ENCODE measurements at places on chromosomes 13 and 19.

DNA sequence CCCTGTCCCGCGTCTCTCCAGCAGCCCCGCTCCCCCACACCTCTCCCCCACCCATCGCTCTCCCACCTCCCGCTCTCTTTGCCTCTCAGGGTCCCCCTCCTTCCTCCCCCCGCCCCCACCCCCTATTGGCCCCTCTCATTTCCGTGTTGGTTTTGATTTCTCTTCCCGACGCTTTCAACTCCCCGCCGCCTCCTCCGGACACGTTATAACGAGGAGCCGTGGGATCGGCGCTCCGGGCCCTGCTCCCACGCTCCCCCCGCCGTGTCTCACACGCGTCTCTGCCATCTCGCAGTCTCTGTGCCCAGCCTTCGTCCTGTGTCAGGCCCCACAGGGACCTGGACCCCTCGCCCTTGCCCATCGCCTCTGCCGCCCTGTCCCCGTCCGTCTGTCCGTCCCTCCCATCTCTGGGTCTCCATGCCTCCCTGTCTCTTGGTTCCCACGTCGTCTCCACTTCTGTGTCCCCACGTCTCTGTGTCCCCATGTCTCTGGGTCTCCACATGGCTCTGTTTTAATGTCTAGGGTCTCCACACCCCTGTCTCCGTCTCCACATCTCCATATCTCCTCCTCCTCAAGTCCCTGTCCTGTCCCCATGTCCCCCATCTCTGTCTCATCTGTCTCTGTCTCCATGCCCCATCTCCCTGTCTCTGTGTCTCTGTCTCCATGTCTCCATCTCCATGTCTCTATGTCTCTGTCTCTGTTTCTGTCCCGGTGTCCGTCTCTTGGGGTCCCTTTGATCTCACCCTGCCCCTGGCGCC is 13.1 kb downstream of the ERFL start:
- no peak overlapping the region for H3K27ac ChIP-seq
- peaks cover 98% of the 10 kb centered on the region for H3K27me3 ChIP-seq
- peaks cover 7% of the 10 kb centered on the region for H3K4me1 ChIP-seq
- H3K36me3 ChIP-seq: peaks cover 6% of the 10 kb centered on the region
- peak overlapping the region; percentile 40 for H3K4me3 ChIP-seq

- H3K27me3 ChIP-seq: peaks cover 5% of the 10 kb centered on the region
- no peak overlapping the region for H3K4me3 ChIP-seq
- no peaks in the 10 kb centered on the region for H3K4me1 ChIP-seq
- DNase-seq: no peak
- H3K27ac ChIP-seq: no peak overlapping the region
Measured at GRCh38 chr19:45345506-45345860, 4.9 kb downstream of the KLC3 start.

GRCh38 chr19:7933828-7934725 is 8.1 kb upstream of the CTXN1 start:
- DNase-seq: no peak
- peaks cover 1% of the 10 kb centered on the region for H3K4me1 ChIP-seq
- no peak overlapping the region for H3K4me3 ChIP-seq
- no peaks in the 10 kb centered on the region for H3K27me3 ChIP-seq
- H3K36me3 ChIP-seq: peaks cover 87% of the 10 kb centered on the region

DNA sequence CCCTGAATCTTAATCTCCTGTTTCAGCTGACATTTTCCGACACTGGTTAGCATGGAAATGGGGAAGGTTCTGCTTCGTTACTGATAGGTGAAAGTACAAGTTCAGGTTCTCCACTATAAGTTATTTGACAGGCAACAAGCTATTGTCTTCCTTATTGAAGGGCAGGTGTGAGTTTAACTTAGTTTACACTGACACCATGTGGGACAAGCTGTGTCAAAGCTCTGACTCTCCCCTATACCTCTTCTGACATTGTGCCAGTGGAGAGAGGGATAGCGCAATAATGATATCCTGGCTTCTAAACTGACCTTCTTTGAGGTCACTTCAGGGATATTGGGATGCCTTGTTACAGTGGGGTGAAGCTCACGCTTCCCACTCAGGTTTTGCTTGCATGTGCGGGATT is 587.0 kb upstream of the SLITRK5 start:
- H3K27ac ChIP-seq: no peak overlapping the region
- no peaks in the 10 kb centered on the region for H3K27me3 ChIP-seq
- no peaks in the 10 kb centered on the region for H3K4me1 ChIP-seq
- no peaks in the 10 kb centered on the region for H3K36me3 ChIP-seq
- DNase-seq: no peak

DNA sequence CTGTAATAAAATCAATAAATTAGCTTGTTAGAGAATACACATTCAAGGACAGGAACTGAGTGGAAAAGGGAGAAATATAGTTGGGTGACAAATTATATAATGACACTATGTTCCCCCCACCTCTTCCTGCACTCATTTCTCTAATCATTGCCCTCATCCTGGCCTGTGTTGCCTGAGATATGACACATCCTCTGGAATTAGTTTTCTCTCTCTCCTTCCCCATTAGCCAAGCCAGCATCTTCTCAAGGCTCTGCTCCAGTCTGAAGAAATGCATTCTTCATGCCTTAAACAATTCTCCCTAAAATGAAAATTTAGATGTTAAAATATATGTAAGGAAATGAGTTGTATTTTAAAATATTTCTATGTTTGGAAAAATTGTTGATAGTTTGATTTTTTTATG is 280.3 kb downstream of the POU4F1 start:
- H3K27me3 ChIP-seq: no peaks in the 10 kb centered on the region
- no peaks in the 10 kb centered on the region for H3K36me3 ChIP-seq
- no peaks in the 10 kb centered on the region for H3K4me1 ChIP-seq
- H3K4me3 ChIP-seq: no peak overlapping the region
- DNase-seq: no peak
- no peak overlapping the region for H3K27ac ChIP-seq

DNA sequence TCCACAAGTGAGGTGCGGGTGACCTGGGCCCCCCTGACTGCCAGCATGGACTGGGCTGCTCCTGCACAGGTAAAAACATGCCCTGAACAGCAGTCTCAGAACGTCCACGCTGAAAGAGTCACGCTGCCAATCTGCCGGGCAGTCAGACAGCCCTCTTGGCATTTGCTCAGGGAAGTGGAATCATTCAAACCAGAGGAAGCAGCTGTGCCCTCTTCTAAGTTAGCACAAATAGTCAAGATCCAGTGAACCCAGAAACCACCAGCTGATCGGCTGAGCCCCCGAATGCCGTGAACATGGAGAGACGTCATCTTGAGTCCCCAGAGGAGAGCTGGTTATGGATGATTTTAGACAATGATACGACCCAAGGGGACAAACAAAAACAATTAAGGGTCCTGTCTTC is 34.4 kb downstream of the KLF2 start:
- no peak overlapping the region for H3K4me3 ChIP-seq
- H3K27me3 ChIP-seq: no peaks in the 10 kb centered on the region
- peaks cover 4% of the 10 kb centered on the region for H3K4me1 ChIP-seq
- no peak overlapping the region for H3K27ac ChIP-seq
- H3K36me3 ChIP-seq: peaks cover 53% of the 10 kb centered on the region
- no peak for DNase-seq

DNA sequence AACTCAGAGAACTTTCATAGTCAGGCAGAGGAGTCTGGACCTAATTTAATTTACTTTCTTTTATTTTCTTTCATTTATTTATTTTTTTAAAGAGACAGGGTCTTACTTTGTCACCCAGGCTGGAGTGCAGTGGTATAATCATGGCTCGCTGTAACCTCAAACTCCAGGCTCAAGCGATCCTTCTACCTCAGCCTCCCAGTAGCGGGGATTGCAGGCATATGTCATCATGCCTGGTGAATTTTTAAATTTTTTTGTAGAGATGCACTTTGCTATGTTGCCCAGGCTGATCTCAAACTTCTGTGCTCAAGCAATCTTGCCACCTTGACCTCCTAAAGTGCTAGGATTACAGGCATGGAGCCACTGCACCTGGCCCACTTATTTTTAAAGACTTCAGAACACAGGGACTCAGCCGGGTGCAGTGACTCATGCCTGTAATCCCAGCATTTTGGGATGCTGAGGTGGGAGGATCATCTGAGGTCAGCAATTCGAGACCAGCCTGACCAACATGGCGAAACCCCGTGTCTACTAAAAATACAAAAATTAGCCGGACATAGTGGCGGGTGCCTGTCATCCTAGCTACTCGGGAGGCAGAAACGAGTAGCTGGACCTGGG is 50.6 kb downstream of the KLF5 start:
- no peak overlapping the region for H3K4me3 ChIP-seq
- H3K36me3 ChIP-seq: no peaks in the 10 kb centered on the region
- H3K4me1 ChIP-seq: no peaks in the 10 kb centered on the region
- H3K27me3 ChIP-seq: no peaks in the 10 kb centered on the region
- no peak for DNase-seq
- no peak overlapping the region for H3K27ac ChIP-seq

GRCh38 chr13:77678691-77679235 is 18.7 kb upstream of the SLAIN1 start:
- no peaks in the 10 kb centered on the region for H3K4me1 ChIP-seq
- no peaks in the 10 kb centered on the region for H3K27me3 ChIP-seq
- H3K4me3 ChIP-seq: no peak overlapping the region
- no peak for DNase-seq
- no peak overlapping the region for H3K27ac ChIP-seq
- H3K36me3 ChIP-seq: no peaks in the 10 kb centered on the region

DNA sequence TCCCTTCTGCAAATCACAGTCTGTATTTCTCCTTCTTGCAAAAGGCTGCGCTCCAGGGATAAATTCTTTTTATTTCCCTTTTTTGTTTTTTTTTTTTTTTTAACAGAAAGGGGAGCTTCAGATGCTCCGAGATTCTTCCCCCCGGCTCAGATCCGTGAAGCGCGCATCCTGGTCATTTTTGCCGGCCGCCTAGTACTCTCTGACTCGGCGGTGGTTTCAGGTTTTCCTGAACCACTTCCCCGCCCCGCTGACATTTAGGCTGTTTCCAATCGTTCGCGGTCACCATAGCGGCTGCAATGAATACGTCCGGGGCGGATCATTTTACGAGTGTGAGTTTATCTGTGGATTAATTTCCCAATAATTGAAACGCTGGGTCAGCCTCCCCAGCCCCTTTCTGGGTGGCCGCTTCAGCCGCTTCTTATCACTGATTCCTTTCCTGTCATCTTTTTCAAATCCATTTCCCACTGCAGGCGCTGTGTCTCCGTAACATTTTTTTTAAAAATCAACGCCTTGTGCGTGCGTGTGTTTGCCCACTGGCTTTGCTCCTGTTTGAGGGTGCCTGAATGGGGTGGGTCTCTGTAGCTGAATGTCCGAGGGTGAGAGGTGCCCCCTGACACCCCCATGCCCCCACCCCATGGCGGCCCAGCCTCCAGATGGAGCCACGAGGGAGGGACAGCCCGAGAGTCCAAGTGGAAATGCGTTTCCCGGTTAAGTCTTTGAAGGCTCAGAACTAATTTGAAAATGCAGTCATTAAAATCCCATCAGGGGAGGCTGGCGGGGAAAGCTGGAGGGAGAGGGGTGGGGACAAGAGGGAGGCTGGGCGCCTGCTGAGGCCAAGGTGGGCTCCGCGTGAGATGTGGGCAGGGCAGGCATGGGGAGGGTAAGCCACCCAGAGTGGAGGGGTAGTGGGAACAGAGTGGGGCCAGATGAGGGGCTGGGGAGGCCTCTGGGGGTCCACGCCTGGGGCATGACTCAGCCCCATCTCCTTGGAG is 10.6 kb downstream of the ONECUT3 start:
- DNase-seq: no peak
- H3K4me3 ChIP-seq: peak overlapping the region; percentile 56
- H3K4me1 ChIP-seq: peaks cover 6% of the 10 kb centered on the region
- no peaks in the 10 kb centered on the region for H3K36me3 ChIP-seq
- H3K27ac ChIP-seq: no peak overlapping the region

DNA sequence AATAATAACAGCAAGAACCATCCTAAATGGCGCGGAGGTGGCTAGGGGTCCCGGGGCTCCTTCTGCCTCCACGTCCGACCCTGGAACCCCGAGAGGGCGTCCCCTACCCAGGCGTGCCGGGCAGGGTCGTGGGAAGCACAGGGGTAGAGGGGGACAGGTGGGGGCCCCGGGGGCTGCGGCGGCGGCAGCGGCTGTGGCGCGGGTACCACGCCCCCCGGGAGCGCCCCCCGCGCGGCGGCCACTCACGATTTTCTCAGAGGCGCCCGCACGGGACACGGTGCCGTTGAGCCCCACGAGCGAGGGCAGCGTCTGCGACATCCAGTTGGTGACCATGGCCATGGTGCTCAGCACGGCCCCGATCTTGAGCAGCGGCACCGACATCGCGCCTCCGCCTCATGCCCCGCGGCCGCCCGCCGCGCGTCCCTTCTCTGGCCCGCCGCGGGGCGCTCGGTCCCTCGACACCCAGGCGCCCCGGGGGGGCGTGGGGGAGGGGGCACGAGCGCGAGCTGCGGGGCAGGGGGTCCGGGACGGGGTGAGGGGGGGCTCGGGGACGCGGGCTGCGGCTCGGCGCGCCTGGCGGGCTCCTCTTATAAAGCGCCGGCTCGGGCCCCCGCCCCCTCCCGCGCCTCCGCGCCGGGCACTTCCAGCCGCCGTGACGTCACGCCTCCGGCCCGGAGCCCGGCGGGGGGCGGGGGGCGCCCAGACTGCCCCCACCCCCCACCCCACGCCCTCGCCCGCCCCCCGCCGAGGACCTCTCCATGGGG is 22.9 kb downstream of the OLFM2 start:
- H3K27ac ChIP-seq: no peak overlapping the region
- H3K36me3 ChIP-seq: no peaks in the 10 kb centered on the region
- peak overlapping the region; percentile 43 for H3K4me3 ChIP-seq
- no peak for DNase-seq
- peaks cover 3% of the 10 kb centered on the region for H3K4me1 ChIP-seq
- peaks cover 33% of the 10 kb centered on the region for H3K27me3 ChIP-seq

GRCh38 chr13:28568286-28568685 is 73.4 kb upstream of the FLT1 start:
- no peak overlapping the region for H3K27ac ChIP-seq
- H3K27me3 ChIP-seq: no peaks in the 10 kb centered on the region
- no peaks in the 10 kb centered on the region for H3K4me1 ChIP-seq
- H3K4me3 ChIP-seq: no peak overlapping the region
- no peaks in the 10 kb centered on the region for H3K36me3 ChIP-seq
- DNase-seq: no peak

- peaks cover 2% of the 10 kb centered on the region for H3K27me3 ChIP-seq
- no peaks in the 10 kb centered on the region for H3K4me1 ChIP-seq
- no peak overlapping the region for H3K27ac ChIP-seq
- no peak for DNase-seq
- no peak overlapping the region for H3K4me3 ChIP-seq
Measured at GRCh38 chr13:31947105-31947504, 84.5 kb upstream of the FRY start.
